ENCODE measurements at places on chromosomes 12 and 14.
A peak's percentile ranks its signal among the peaks of the same experiment; 100 is the strongest.

DNA sequence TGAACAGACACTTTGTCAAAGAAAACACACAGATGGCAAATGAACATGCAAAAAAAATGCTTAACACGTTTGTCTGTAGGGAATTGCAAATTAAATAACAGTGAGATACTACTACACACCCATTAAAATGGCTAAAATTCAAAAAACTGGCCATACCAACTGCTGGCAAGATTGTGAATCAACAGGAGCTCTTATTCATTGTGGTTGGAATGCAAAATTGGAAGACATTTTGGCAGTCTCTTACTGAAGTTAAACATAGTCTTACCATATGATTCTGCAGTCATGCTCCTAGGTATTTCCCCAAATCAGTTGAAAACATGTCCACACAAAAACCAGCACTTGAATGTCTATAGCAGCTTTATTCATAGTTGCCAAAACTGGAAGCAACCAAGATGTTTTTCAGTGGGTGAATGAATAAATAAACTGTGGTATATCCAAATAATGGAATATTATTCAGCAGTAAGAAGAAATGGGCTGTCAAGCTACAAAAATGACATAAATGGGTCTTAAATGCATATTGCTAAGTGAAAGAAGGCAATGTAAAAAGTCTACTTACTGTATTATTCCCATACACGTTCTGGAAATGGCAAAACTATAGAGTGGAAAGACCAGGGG, 91.4 kb downstream of the PLEKHA5 start:
- no peak for DNase-seq

GRCh38 chr12:273382-273781, 10.7 kb upstream of the SLC6A13 start:
- DNase-seq: no peak

- DNase-seq: no peak
These were observed 62.4 kb upstream of the MED13L start for GRCh38 chr12:116339800-116340371.

DNA sequence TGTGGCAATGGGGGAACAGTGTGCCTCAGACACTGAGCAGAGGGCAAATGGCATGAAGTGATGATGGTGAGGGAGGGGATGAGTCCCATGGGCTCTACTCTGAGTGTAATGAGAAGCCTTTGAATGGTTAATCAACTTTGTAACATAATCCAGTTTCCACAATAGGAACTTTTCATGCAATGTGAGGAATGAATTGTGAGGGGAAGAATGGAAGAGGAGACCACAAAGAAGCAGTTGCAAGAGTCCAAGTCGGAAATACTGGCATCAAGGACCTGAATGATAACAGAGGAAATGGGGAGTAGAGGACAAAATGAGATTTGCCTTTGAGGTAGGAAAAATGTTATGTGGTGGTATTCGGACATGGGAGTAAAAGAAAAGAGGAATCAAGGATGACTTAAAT, 476.9 kb upstream of the PRICKLE1 start:
- no peak for DNase-seq

GRCh38 chr12:91037276-91037675, 20.5 kb downstream of the KERA start:
- no peak for DNase-seq

DNA sequence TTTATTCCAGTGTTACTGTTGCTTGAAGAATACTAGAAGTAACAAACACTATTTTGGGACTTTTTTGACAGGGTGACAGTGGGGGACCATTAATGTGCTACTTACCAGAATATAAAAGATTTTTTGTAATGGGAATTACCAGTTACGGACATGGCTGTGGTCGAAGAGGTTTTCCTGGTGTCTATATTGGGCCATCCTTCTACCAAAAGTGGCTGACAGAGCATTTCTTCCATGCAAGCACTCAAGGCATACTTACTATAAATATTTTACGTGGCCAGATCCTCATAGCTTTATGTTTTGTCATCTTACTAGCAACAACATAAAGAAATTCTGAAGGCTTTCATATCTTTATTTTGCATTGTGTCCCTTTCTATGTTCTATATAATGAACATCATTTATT, 44.5 kb downstream of the TMPRSS12 start:
- DNase-seq: no peak

GRCh38 chr14:96260341-96260821, 4.4 kb downstream of the BDKRB1 start:
- no peak for DNase-seq

DNA sequence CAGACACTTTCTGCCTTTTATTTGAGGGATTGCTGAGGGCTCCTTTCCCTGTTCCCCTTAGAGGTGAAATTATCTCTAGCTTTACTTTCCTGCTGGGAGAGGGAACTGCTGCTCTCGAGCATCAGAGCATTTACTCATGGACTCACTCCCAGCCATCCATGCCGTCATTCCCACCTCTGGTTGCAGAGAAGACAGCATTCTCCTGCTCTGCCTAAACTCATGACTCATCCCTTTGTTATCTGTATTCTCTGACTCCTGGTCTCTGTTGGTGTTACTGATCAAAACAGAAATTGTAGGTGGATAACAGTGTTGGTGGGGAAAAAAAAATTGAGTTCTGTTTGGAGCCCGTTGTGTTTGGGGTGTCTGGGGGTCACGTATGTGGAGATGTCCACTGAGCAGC, 159.3 kb downstream of the TTC8 start:
- DNase-seq: no peak

DNA sequence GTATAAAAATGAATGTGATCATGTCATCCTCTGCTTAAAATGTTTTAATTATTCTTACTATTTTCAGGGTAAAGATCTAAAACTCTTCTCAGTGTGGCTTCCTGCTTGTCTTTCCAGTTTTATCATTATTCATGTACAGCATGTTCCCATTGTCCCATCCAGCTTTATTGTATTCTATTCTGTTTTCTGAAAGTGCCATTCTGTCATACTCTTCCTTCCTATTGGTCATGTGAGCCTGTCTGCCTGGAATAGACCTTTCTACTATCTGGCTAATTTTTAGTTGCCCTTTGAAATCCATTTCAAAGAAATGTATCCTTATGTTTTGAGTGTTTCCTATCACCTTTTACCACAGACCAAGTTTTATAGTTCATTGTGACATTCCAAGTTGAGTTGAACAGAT, 34.9 kb downstream of the PALS1 start:
- DNase-seq: no peak

DNA sequence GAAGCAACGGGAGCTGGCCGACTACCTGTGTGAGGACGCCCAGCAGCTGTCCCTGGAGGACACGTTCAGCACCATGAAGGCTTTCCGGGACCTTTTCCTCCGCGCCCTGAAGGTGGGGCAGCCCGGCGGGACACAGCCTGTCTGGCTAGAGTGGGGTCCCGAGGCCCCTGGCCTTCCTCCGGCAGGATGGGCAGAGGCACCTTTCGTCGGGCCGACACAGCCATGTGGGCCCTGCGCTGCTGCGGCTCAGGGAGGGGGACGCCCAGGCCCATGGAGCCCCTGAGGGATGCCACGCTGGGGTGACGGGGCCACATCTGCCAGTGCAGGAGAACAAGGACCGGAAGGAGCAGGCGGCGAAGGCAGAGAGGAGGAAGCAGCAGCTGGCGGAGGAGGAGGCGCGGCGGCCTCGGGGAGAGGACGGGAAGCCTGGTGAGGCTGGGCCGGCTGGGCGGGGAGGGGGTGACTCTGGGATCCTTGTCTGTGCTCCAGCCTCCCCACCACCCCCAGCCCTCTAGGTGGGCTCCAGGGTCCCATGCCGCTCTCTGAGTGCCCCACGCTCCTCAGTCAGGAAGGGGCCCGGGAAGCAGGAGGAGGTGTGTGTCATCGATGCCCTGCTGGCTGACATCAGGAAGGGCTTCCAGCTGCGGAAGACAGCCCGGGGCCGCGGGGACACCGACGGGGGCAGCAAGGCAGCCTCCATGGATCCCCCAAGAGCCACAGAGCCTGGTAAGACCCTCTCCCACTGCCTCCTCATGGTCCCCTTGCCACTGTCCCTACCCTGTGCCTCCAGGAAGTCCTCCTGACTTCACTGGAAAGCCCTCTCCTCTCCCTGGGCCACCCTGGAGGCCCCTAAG, 10.9 kb upstream of the ADSS1 start:
- DNase-seq: no peak

DNA sequence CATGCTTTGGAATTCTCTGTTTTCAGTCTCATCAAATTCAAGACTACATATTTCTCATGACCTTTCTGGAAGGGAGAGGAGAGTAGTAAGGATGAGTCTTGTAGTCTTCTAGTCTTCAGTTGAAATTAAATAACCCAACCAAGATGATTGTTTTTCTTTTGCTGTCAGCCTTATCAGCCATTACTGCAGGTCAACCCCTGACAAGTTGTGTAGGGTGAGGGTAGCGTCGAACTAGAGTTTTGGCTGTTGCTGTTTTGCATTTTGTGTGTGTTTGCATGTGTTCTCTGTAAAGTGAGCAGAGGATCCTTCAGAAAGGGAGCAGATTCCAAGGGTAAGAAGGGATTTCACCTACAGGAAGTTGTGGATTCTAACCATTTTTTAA, 28.4 kb downstream of the DIP2B start:
- no peak for DNase-seq

GRCh38 chr14:92686900-92687427, 61.5 kb downstream of the LGMN start:
- peak; percentile 60 for DNase-seq

- no peak for DNase-seq
These were observed 14.9 kb downstream of the SCAF11 start for GRCh38 chr12:45975506-45975905.

- DNase-seq: no peak
These were observed 57.0 kb upstream of the FOXN3 start for GRCh38 chr14:89473989-89474388.

DNA sequence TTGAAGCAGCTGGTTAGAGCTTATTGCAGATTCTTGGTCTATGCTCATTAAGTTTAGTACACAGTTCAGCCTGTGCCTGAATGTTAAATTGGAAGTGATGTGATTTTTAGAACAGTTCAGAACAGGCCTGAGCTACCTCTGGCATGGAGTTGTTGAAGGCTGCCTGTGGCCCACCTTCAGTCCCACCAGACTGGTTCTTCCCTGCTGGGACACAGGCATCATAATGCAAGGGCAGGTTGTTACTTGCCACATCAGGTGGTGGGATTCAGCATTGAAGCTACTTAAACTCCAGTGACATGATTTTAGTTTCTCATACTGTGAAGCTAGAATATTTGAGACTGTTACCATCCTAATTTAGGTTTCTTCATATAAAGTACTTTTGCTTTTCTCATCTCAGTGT, 49.4 kb downstream of the PROX2 start:
- no peak for DNase-seq

- peak; percentile 13 for DNase-seq
These were observed 80.8 kb downstream of the ZNF664 start for GRCh38 chr12:124053851-124054250.

DNA sequence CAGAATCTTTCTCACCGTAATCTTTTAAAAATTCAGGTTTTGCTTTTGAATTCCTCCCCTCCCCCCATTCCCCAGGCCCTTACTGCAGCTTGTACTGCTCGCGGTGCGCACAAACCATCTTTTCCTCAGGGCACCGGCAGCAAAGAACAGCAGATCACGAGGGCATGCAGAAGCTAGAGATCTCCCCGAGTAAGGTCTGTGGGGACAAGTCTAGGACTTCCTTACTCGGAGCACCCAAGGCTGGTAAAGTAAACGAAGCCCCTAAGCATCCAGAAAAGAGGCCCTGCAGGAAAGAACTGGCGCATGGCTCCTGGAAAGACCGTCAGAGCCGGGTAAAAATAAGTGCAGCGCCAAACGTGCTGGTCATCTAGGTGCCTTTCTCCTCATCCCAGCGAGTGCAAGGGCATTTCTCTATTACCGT, 727 bp downstream of the LDHB start:
- DNase-seq: peak; percentile 44

- no peak for DNase-seq
These were observed 186.7 kb downstream of the ANO2 start for GRCh38 chr12:5758347-5758746.

GRCh38 chr12:112007945-112008344, 5.0 kb downstream of the TMEM116 start:
- no peak for DNase-seq

- no peak for DNase-seq
These were observed 57.8 kb upstream of the FUT8 start for GRCh38 chr14:65354715-65355114.

- no peak for DNase-seq
These were observed 25.1 kb upstream of the EIF5 start for GRCh38 chr14:103308717-103309616.

DNA sequence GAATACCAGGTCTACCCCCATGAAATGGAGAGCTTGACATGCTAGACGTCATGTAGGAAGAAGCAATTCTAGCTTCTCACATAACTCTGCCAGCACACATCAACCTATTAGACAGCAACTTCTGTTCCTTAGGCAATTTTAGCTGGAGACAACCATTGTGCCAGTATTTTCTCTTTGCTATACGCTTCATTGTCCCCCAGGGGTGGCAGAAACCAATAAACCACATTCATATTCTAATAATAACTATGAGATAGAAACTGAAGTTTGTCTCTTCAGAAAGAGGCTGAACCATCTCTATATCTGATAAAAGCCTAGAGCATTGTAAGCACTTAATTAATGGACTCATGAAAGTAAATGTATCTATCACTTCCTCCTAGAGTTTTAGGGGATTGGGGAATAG, 278.6 kb downstream of the FOXG1 start:
- DNase-seq: no peak

DNA sequence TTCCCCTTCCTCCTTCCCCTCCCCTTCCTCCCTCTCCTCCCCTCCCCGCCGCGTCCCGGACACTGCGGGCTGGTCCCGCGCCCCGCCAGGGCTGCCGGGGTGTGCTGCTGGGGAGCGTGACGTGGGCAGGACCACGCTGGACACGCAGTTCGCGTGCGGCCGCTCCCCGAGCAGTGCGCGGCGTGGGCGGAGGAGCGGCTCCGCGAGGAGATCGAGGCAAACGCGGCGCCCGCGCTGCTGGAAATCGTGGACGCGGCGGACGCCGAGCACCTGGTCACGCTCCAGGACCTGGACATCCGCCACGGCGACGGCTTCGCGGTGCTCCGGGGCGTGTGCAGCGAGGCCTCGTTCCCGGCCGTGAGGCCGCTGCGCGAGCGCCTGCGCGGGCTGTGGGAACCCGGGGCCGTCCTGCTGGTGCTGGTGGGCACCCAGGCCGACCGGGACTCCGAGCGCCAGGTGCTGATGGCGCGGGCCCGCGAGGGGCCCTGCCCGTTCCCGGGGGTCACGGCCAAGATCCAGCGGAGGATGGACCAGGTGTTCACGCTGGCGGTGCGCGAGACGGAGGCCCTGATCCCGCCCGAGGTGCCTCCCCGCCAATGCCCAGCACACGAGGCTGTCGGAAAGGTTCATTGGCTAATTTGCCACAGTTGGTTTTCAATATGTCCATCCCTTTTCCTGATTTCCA, 84.3 kb downstream of the TNFAIP2 start:
- no peak for DNase-seq

DNA sequence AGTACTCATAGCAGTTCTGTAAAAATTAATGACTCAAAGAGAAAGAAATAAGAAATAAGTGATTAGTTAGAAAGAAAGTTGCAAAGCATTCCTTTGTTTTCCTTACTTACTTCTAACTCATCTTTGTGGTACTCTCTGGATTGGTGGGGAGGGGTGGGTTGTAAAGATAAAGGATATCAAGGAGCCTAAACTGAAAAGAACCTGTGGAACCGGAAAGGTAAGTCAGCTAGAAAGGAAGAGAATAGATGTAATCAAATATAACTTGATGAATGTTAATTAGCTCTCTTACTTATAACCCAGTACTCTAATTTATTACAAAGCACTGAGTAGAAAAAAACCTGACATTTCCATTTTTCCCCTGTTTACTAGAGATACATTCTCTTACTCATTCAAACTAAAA, 37.5 kb upstream of the KRR1 start:
- DNase-seq: no peak

GRCh38 chr12:122825773-122826724, 9.2 kb upstream of the HIP1R start:
- DNase-seq: peak; percentile 5

Measured in CD4-positive, alpha-beta T cell treated with Interleukin-4 for 1 hour (primary cell).